ENCODE measurements at places on chromosomes 1 and 21. TPM values are rescaled to one million over a fixed set of nuclear protein-coding genes. Genes with fewer than 3 reads are reported as not detected.

The FCRL5 gene
- total RNA-seq, result not detected

The CA6 gene
- total RNA-seq, result not detected

The MYOC gene
- not detected for total RNA-seq

The MPZL1 gene
- total RNA-seq, result 104 TPM

The FAAH gene
- 0.61 TPM for total RNA-seq

The TTC3 gene
- total RNA-seq, result 32.0 TPM

The OPRD1 gene
- not detected for total RNA-seq

The CHODL gene
- not detected for total RNA-seq

The CDC7 gene
- total RNA-seq, result 5.0 TPM

The FRRS1 gene
- 2.2 TPM for total RNA-seq

The IFI16 gene
- total RNA-seq, result 2.6 TPM

The DDOST gene
- total RNA-seq, result 206 TPM

The KPRP gene
- not detected for total RNA-seq

The LCA5L gene
- total RNA-seq, result 1.8 TPM

The GALE gene
- 70.0 TPM for total RNA-seq

The PERM1 gene
- 0.15 TPM for total RNA-seq

The BSND gene
- not detected for total RNA-seq

The OR2T2 gene
- not detected for total RNA-seq

The RIPPLY3 gene
- 0.59 TPM for total RNA-seq

The MAD2L2 gene
- total RNA-seq, result 49.8 TPM

The OLFML2B gene
- total RNA-seq, result 0.53 TPM

The APH1A gene
- 134 TPM for total RNA-seq

The CFAP410 gene
- 7.9 TPM for total RNA-seq

The MMEL1 gene
- not detected for total RNA-seq

The NOC2L gene
- 81.7 TPM for total RNA-seq

The PLA2G2C gene
- not detected for total RNA-seq
